CD4-positive, alpha-beta T cell treated with Interleukin-17A for 4 hours (primary cell): ENCODE measurements at places on chromosomes 1 and 21.

DNA sequence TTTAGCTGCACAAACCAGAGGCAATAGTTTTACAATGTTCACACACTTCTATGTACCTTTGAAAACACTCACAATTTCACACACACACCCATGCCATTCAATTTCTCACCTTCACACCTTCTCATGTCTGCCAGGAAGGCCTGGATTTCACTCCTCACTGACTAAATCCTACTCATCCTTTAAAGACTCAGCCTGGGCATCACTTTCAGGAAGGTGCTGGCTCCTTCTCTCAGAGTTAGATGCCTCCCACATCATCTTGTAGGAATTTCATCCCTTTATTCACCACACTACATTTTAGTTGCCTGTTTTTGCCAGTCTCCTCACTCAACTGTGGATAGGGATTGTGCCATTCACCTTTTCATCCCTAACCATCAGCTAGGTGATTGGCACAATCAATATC is 2.3 kb downstream of the IL20 start:
- no peak for DNase-seq

- no peak for DNase-seq
These were observed 334.0 kb upstream of the FMN2 start for GRCh38 chr1:239757716-239758115.

DNA sequence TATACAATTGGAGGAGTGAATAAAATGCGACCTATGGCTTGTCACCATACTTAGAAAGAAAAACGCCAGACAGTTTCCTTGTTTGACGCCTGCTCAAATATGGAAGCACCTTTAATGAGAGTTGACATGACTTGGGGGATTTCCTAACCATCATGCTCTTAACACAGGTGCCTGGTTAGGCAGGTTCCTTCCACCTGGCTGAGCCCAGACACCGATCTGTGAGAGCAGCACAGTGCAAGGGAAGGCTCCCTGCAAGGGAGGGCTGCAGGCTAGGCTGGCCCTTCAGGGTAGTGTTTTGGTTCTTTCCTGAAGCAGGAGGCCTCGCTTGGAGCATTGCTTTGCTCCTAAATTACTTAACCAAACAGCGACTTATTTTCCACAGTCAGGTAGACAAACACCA is 24.6 kb upstream of the KLHDC8A start:
- no peak for DNase-seq

- DNase-seq, result no peak
These were observed 81.5 kb downstream of the STUM start for GRCh38 chr1:226629896-226630550.

DNA sequence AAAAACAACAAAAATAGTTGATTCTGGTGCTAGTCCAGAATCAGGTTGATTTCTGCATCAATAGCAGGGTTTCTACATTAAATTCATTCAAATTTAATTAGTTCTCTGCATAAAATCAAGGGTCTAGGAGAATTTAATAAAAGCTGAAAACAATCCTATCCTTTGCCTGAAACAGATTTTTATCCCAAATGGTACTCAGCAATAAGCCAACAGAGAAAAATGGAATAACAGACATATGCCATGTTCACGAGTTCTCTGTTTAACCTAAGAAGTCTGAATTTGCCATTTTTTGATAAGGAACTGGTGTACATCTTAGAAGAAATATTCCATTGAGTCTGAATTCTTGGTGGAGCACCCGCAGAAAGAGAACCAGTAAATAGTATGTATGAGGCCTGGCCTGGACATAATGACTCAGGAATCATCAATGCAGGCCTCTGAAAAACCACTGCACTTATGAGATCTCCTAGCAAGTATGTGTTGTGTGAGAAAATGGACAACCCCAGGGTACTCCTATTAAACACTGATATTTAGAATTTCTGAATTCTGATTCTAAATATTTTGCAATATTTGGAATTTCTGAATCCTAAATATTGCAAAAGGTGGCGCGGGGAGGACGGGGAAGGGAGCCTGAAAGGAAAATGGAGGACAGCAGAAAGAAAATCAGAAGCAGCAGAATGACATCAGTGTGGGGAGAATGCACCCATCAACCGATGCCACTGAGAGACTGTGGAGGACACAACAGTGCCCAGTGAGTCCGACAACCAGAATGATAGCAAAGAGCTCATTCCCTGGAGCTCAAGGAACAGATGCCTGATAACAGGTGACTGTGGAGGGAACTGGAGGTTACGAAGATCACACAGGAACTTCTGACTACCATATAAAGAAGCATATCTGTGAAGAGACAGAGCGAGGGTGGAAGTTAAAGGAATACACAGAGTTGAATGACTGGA is 97.6 kb downstream of the APP start:
- no peak for DNase-seq

GRCh38 chr1:64915381-64916274 is 50.7 kb downstream of the JAK1 start:
- DNase-seq, result no peak

- peak; percentile 61 for DNase-seq
These were observed at the start of gene LYST for GRCh38 chr1:235866205-235866912. Gene LYST (minus strand): TSS chr1:235866906. CDS start chr1:235830417, 36,489 bp downstream.

DNA sequence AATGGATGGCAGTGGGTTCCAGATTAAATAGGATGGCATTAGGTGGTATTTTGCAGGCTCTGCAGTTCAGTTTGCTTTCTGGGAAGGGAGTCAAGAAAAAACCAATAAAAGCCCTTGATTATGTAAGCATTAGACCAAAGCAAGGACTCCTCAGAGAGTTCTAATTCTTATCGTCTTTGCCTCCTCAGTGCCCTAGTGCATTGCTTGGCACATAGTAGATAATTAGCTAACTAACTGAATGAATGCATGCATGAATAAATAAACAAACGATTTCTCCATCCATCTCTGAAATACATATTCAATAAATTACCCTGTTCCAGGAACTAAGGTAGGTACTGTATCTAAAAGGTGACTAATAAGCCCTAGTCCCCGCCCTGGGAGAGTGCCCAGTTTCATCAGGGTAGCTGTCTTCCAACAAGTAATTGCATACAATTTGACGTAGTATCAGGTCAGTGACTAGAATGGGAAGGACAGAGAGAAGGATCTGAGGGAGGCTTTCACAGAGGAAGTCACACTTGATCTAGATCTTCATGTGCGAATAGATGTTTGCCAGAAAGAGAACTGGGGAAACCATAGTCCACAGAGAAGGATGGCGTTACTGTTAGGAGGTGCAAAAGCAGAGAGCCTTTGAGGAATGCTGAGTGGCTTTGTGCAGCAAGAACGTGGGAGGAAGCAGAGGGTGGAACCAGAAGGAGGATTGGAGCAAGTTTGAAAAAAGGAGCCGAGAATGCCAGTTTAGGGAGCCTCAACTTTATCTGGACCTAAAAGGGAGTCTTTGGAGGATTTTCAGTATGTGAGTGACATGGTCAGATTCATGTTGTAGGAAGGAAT is 111.4 kb downstream of the TBX19 start:
- no peak for DNase-seq

GRCh38 chr1:68046885-68047658 is 3.4 kb downstream of the DIRAS3 start:
- no peak for DNase-seq

DNA sequence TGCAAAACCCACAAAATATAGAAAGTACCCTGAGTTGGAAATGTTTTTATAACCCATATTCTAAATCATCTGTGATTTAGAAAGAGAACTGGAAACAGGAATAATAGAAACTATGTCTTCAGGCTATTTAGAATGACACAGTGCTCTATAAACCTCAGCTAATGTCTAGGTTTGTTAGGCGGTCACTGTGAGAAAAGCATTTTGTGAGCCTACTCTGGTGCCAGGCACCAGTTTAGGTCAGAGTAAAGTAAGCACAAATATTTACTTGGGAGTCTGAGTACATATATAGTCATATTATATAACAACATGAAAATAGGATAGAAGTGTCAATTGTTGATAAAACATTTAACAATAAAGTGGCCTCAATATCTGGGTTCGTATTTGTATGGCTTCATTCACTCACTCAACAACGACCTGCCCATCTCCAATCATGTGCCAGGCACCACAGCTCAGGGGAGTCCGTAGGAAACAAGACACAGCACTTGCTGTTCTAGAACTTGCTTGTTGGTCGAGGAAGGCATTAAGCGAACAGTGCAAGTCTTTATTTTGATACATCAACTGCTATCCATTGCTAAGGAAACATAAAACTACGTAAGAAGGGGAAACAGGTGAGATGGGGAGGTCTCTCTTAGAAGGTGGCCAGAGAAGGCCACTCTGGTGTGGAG is 37.2 kb downstream of the GNB1 start:
- DNase-seq, result no peak

DNA sequence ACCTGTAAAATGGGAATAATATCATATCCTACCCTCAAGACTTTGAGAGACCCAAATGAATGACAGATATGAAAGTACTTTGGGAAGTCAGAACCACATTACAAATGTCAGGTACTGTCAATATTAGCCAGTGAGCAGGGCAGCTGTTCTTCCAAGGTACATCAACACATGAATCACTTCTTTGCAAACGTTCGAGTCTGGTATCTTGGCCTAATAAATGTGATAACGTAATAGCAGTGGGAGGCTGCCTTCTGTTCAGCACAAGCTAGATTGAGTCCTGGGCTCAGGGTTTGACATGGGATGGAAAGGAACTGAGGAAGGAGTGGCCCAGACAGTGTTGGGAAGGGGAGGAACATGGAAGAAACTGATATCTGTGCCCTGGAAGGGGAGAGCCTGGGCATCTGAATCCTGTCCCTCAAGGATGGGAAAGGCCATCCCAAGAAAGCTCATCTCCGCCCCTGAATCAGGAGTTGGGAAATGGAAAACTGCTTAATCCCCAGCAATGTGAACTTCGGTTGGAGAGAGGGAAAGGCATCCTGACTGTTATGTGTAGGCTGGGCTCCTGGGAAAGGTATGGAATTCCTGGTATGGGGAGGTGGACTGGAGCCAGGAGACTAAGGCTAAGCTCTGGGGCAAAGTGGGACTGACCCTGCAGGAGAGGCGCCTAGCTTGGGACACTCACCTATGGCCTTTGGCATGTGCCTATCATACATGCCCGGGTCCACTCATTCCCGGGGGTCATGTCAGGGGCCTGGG is 14.3 kb downstream of the KCNC4 start:
- DNase-seq, result no peak

DNA sequence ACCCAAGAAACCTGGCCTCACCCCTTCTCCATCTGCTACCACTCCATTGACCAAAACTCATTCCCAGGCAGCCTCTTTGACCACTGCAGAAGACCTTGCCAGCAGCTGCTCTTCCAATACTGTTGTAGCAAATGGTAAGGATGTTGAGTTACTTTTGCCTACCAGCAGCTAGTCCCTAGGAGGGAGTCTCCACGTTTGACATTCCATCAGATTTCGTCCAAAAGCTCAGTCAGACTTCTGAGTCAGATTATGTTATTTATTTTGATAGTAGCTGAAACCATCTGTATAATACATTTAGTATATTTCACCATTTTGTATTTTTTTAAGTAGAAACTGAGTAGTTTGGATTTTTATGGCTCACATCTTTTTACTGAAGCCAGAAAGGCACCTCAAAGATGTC is 51.5 kb upstream of the WNT2B start:
- DNase-seq, result no peak

DNA sequence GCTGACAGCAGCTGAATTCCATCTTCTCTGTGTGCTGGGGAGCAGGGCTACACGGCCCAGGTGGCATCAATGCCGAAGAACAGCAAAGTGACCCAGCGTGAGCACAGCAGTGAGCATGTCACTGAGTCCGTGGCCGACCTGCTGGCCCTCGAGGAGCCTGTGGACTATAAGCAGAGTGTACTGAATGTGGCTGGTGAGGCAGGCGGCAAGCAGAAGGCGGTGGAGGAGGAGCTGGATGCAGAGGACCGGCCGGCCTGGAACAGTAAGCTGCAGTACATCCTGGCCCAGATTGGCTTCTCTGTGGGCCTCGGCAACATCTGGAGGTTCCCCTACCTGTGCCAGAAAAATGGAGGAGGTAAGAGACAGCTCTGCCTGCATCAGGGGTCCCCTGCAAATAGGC is 16.6 kb downstream of the SLC6A17 start:
- no peak for DNase-seq

DNA sequence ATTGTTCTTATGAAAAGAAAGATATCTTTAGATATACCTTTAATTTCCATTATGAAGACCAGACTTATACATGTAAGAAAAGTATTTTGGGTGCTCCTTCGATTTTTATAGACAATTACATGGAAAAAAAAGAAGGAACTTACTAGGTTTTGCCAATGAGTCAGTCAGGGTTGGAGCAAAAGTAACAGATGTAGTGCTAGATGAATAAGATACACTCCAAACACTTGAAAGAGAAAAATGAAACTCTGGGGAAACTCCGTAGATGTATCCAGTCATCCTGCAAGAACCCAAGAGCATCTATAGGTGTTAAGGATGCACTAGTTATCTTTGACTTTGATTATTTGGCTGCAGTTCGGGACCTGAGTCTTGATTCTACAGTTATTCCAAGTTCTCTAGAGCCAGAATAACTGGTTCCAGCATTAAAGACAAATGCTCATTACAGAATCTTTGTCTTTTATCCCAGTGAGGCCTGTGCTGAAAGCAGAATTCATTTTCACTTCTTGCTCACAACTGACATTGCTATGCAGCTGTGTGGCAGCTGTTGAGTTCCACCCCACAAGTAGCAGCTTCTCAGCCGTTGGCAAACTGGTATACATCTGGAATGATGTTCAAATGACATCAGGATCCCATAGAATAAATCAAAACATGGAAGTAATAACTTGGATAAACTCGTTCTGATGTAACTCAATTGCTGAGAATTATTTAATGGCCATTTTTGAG is 326.1 kb downstream of the ASTN1 start:
- no peak for DNase-seq

GRCh38 chr1:74699331-74699730 is 25.7 kb upstream of the ERICH3 start:
- no peak for DNase-seq

DNA sequence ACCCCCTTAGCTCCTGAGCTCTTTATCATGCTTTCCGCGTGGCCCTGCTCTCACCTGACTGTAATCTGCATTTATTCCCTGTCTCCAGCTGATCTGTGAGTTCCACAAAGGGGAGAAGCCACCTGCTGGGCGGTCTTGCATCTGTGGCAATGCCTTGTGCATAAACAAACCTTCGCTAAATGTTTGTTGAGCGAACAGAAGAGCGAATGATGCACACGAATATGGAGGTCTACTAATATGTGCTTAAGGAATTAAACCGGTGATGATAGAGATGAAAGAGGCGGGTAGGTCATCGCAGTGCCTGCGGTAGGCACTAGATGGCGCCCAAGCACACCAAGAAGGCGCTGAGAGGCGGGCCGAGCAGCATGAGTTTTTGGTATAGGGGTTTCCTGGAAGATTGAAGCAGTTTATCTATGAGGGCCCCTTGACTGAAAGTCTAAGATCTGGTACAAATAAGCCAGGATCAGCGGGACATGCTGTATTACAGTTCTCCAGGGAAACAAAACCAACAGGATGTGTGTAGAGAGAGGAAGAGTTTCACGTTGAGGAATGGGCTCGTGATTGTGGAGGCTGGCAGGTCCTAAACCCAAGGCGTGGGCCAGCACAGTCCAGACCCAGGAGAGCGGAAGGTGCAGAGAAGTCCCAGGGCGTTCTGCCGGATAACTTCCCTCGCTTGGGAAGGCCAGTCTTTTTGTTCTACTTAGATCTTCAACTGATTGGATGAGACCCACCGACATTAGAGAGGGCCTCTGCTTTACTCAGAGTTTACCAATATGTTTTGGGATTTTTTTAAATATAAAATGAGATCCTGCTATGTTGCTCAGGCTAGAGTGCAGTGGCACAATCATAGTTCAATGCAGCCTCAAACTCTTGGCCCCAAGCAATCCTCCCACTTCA is 34.7 kb downstream of the TOMM20 start:
- peak; percentile 90 for DNase-seq
